ENCODE measurements at places on chromosomes 3 and 15.

DNA sequence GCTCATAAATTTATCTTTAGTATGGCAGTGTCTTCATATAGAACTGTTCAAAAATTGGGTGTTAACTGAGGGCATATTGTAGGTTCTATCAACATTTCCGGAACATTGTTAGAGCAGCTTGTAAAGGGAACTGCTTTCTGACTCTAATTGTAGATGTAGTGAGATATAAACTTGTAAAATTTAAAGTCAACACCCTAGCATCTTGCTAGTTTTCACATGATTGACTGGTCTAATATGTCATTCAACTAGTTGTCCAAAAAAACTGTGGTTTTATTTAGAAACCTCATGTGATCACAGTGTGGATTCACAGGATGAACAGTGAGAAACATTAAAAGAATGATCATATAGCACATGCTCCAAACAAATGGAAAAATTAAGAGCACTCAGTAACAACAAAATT, 607.4 kb downstream of the ROBO1 start:
- no peak for DNase-seq

DNA sequence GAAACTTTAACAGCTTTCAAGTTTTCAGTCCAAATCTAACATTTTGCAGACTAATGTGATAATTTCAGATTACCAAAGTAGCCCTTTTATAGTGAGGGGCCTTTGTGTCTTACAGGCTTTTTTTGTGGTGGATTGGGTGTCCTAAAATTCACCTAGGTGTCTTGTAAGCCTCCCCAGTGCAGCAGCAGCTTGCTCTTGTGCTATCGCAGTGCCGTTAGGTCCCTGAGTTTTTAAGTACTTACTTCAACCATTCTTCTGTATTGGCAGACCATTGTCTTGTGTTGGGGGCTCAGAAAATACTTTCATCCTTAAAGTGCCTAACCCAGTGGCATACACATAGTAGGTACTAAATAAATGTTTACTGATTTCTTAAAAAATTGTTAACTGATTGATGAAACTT, 2.1 kb downstream of the PDE8A start:
- no peak for DNase-seq

DNA sequence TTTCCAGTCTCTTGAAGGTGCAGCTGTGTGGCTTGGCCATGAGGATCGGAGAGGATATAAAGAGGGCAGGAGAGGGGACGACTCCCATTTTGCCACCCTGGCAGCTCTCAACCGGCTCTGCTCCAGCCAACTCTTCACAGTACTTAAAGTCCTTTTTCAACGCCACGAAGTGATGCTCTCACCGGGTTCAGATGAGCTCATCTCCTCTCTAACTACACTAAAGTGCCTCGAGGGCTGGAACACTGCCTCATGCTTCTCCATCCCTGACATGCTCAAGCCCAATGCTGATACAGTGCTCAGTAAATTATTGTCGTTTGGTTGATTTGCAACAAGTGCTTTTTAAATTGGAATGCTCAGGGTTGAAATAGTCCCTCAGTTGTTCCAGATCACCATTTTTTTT, 97.8 kb downstream of the GTPBP8 start:
- DNase-seq, result no peak

GRCh38 chr15:29670998-29671981, 151.0 kb downstream of the TJP1 start:
- no peak for DNase-seq

- DNase-seq, result no peak
Observed at GRCh38 chr15:53193149-53193548, 403.0 kb upstream of the ONECUT1 start.

GRCh38 chr15:60576515-60576914, 97.6 kb upstream of the ICE2 start:
- no peak for DNase-seq

- no peak for DNase-seq
Observed at GRCh38 chr3:38164643-38164951, 740 bp upstream of the OXSR1 start.

DNA sequence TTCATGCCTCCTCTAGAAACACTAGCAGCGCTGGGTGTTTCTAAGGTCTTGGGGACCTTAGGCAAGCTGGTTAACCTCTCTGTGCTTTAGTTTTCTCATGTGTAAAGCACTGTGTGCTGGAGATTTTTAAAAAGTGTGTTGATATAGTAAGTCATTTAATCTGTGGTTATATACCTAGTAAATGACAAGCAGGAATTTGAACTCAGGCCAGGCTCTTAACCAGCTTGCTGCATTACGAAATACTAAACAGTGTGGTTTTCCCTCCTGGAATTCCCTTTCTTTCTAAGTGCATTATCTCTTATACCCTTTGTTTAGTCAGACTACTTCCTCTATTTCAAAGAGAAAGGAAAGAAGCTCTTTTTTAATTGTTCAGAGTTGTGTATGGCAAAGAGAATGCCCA, 26.5 kb downstream of the NEO1 start:
- DNase-seq, result no peak

DNA sequence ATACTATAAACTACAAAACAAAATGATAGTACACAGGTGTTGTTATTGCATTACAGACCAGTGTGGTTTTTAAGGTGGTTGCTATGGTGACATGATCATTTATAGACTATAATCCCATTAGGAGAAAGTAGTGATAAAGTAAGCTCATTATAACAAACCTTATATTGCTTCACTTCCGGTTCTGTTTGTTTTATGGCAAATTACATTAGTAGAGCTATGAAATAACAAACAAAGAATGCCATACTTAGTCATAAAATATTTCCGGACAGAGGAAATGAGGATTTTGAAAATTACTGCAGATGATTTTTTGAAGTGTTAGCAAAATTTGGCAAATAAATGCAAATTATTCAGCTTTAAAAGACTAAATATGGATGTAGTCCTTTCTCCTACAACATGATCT, 640.4 kb upstream of the ARPP21 start:
- no peak for DNase-seq

GRCh38 chr15:43412096-43412495, 41.2 kb downstream of the TUBGCP4 start:
- DNase-seq, result no peak

DNA sequence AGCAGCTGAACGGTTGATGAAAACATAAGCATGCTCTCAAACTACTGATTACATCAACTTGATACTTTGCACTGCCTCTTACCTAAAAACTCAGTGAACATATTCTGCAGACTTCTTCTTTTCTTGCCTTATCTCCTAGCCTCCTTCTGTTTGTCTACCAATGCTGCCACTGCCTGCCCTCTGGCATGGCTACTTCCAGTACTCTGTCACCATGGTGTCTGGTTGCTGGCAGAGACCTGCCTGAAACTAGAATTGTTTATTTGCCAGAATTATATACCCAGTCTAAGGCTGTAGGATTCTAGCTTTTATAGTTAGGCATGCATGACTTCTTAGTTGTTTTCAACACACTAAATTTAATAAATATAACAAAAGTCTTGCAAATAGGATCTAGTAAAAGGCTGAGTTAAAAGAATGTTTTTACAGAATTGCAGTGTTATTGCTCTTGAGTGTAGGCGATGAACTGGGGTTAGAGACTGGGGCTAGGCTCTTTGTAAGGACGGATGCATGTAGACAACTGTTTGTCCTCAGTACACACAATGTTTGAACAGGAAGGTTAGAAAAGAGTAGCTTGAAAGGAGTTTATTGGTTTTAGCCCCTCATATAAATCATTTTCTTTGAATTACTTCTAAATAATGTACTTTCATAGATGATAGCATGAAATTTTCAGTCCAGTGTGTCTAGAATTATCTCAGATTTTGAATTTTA, 116.3 kb downstream of the KCNAB1 start:
- DNase-seq, result no peak

DNA sequence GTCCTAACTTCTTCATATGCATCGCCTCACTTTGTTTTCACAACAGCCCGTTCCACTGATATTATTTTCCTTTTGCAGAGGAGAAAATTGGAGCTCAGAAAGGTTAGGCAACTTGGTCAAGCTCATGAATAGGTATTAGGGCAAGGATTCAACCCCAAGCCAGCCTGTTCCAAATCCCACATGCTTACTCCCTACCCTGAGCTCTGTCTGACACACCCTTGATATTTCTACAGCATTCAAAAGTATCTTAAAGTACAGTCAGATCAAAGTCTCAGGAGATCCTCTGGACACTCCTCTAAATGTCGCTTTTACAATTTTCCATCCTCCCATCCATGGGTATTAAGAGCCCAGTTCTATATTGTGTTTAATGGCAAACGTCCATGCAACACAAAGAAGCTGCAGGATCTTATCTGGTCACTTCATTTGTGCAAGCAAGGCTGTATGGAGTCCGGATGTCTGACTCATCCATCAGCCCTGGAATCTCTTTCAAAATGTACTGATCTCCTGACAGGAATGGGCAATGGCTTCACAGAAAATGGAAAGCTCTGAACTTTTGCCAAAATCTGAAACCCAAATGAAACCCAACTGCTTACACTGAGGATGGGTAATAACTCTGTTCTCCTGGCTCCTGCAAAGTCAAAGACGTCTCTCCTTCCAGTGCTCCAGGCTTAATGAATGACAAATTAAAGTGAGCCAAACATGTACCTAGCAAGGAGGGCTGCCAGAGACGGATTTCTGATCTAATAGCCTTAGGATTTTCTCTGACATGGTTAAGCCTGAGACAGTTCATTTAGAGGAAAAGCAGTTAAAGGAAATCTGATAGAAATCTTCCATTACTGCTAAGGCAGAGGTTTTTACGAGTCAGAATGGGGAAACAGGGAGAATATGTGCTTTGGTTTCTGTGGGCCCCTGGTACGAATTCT, 230.9 kb upstream of the RORA start:
- DNase-seq, result no peak

GRCh38 chr3:37852097-37852496, 9.6 kb upstream of the CTDSPL start:
- DNase-seq, result no peak

GRCh38 chr3:128497305-128498126, 4.5 kb upstream of the GATA2 start:
- DNase-seq, result peak; percentile 40

- no peak for DNase-seq
Observed at GRCh38 chr15:91116113-91117067, 16.3 kb downstream of the SV2B start.

DNA sequence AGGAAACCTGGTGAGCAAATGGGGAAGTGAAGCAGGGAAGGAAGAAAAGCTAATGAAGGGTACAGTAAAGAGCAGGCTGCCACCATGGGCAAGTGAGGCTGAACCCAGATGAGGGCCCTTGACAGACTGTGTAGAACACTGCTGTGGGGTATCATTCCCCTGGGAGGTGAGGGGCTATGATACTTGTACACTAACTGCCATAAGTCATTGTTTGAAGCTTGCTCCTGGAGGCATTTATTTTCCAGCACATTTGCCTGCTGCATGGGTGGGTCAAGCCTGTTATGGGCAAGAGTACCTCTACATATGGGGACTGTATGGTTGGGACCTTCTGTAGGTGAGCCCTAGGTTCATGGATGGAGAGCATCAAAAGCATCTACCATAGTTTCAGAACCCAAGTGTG, 57.4 kb downstream of the POMGNT2 start:
- DNase-seq, result no peak

DNA sequence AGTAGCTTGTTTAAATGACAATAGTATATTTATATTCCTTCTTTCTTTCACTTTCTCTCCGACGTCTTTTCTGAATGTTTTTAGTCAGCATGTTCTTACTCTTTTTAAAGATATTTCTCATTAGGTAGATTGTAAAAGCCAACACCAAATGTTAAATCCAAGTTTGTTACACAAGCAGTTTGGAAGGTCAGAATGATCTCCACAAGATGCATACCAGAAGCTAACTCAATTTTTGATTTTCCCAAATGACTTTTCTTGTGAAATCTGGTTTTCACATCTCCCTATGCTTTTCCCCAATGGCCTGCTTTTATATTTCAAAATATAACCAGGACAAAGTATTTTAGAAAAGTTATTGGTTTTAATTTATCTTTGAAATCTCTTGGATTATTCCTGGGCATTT, 49.7 kb upstream of the TPRG1 start:
- DNase-seq, result no peak

DNA sequence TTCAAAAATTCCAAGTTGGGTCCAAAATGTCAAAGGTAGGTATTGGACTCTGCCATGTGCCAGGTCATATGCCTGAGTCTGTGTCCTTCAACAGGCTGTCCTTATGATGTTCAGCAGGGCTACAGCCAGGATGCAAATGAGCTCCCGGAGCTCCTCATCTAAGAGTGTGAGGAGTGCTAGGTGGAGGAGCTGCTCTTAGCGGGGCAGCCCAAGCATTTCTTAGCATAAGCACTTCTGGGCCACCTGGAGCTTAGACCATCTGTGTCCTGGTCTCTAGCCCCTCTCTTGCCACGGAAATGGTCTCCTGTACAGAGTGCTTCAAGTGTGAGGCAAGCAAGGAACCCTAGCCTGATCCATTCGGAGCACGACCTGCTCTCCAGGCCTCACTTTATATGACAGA, 64.6 kb upstream of the PRR23C start:
- no peak for DNase-seq

DNA sequence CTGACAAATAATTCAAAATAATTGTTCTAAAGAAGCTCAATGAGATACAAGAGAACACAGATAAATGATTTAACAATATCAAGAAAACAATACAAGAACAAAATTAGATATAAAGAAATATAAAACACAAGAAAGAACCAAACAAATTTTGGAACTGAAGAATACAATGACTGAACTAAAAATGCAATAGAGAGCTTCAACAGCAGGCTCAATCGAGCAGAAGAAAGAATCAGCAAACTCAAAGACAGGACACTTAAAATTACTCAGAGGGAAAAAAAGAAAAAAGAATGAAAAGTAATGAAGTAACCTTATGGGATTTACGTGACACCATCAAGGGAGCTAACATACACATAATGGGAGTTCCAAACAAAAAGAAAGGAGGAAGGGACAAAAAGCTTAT, 32.1 kb downstream of the CCDC54 start:
- DNase-seq, result no peak

DNA sequence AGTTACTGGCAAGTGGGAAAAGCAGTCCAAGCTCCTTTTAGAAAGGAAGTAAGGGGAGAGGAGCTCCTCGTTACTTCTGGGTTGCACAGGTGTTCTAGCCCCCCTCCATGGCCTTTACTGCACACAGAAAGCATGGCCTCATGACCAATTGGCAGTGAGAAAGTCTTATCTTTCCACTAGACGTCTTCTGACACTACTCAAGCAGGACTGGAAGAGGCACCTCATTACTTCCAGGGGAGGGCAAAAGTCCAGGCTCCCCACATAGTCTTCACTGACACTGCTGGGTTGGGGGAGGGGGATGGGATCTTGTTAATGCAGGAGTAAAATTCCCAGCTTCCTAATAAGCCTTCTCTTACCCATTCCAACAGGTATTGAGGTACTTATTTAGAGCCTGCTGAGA, 27.6 kb upstream of the TM2D3 start:
- no peak for DNase-seq
